ENCODE measurements at places on chromosomes 2 and 18. TPM values are rescaled to one million over a fixed set of nuclear protein-coding genes. Genes with fewer than 3 reads are reported as not detected.
A peak's percentile ranks its signal among the peaks of the same experiment; 100 is the strongest.

GRCh38 chr18:25976554-25976953, 113.9 kb downstream of the SS18 start:
- DNase-seq: no peak

- no peak for DNase-seq
These were observed 583.7 kb upstream of the HNMT start for GRCh38 chr2:137380610-137381009.

DNA sequence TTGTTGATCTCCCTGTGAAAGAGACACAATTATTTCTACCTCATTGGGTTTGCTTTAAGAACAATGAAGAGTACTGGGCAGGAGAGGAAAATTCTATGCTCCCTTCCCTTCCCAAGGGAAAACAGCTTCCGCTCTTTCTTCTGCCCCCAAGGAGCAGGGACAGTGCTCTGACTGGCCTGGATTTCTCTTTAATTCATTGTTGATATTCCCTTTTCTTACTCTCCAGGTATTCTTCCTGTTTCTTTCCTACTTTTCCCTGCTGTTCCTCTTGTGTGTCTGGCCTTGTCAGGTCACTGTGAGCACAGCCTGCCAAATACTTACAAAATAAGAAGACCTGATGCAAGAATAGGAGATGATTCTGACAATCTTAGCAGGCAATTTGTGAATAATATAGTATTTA, 49.6 kb upstream of the SPAG16 start:
- no peak for DNase-seq

DNA sequence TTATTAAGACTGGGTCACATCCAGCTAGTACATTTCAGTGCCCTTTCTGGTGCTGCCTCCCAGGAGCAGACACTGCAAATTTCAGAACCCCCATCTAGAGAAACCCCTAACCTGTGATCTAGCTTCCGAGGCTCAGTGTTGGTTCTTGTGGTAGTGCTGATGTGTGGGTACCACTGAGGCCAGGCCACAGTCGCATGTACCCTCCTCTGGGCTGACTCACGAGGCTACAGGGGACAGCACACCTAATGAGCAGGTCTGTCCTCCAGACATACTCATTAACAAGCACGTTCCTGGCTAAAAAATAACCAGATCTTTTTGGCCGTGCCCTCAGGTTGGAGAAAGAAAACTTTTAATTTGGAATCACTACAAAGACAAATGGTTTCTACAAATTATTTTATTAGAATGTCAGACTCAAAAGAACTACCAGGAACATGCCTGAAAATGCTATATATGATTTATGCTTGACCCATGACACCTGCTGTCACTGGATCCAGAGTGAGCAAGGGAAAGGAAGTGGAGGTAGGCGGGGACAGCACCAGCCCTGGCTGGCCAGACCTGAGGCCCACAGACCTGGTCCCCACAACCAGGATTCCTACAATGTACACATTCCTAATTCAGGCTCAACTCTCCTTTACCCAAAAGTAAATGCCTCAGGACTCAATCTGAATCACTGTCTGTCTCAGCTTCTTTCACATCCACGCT, 8.5 kb downstream of the CIAO1 start:
- no peak for DNase-seq

GRCh38 chr2:41736586-41736985, 311.2 kb upstream of the PKDCC start:
- DNase-seq: no peak

GRCh38 chr2:200728630-200729029, 83.1 kb upstream of the BZW1 start:
- DNase-seq: no peak

DNA sequence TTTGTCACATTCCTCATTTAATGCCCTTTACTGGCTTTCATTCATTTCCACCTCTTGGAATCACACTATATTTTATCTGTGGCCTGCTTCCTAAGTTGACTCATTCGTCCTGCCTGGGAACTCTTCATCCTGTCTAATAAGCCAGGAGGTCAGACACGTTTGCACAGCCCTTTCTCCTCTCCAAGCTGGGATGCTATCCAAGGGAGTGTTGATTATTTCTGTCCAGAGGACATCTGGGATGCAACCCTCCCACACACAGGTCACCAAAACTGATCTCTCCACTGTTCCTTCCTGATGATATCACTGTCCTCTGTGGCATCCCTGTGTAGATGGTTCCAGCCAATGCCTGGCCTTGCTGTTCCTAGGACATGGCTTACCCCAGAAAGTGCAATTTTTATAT, 79.8 kb upstream of the NOSTRIN start:
- DNase-seq: no peak

The BUB1 gene
- 115 TPM for total RNA-seq

- no peak for DNase-seq
These were observed 25.8 kb downstream of the PHLPP1 start for GRCh38 chr18:62741118-62741566.

DNA sequence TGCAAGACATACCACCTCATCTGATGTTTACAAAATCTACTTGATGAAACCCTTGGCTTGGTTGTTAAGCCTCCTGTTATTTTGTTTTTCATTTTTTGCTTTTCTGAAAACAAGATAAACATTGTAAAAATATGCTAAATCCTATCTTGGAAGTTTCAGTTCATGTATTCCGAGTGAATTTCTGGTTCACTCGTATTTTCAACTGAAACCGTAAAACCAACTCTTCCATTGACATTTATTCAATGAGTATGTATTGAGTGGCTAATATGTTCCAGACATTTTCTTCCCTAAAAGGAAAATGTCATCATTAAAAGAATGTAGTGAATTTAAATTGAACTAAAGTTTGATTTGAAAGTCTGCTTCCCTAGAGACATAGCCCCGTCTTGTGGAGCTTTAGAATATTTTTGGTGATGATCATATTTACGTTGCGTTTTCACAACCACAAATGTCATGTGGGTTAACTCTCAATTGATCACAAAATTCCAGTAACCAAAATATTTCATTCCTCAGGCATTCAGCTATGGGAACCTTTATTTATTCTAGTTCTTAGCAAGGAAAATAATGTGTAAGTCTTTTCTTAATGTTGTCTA, 204.2 kb downstream of the MBD2 start:
- DNase-seq: no peak

The REG1A gene
- 8.2 TPM for total RNA-seq

DNA sequence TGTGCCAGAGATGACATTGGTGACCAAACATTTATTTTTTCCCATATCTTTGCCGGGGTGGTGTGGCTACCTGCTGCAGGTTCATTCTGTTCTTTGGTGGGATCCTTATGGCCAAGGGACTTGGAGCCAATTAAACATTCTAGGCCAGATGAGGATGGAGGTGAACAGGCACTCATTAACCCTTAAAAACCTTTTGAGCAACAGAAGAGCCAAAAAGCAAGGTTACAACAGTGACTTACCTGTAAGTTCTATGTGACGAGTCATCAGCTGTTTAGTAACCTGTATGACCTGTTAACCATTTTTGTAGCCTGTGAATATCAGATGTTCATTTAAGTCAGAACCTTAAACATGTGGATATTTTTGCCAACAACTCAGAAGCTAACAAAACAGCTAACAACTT, 105.6 kb downstream of the XRCC5 start:
- no peak for DNase-seq

The ASXL3 gene
- 0.35 TPM for total RNA-seq

GRCh38 chr2:165277295-165277694, 38.1 kb downstream of the SCN2A start:
- DNase-seq: no peak

DNA sequence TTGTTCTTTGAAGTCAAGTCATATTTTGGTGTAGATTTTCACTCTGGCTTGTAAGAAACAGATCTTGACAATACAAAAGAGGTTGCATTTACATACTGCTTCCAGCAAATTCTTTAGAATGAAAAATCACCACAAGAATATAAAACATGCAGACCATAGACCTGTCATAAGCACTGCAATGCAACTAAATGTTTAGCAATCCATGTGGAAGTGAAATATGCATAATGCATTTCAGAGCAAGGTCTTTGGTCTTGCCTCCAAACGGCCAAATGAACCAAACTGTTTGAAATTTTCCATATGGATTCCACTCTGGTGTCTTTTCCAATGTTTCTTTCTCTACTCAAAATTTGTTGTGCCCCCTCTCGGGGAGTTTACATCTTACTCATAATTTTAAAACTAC, 271.0 kb upstream of the CDH20 start:
- DNase-seq: no peak

GRCh38 chr2:74017223-74017622, 32.5 kb downstream of the TET3 start:
- DNase-seq: no peak

DNA sequence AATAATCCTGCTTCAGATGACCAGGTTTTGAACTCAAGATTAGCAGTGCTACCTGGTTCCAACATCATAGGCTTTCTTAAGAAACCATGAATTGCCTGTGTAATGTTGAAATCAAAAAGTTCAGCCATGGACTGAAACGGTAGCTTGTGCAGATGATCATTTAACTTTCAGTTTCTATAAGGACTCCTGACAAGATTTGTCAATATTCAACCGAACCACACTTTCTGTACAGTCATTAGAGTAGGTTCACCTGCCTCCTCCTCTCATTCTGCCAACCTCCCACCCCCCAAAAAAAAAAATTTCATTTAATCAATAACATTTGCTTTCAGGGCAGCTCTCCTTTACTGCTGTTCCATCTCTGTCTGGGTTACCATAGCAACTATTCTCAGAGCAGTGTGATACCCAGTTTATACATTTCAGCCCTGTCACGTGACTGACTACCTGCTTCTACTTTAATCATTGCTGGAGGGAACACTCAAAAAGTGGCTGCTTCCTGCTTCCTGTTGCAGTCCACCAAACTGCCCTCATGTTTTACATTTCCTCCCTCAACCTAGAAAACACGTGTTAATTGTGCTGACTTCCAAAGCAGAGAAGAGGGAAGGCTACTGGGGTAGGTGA, 275.5 kb downstream of the SS18 start:
- DNase-seq: no peak

DNA sequence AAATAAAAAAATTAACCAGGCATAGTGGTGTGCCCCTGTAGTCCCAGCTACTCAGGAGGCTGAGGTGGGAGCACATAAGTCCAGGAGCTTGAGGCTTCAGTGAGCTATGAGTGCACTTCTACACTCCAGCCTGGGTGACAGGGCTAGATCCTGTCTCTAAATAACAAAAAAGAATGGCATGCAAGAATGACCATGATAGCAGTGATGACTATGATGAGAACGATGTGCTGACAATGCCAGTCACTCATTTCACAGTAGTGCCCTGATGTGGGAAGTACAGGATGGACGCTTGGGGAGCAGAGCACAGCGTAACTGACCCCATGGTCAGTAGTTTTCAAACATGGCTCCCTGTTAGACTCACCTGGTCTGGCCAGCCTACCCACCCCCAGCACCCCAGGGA, 139.1 kb downstream of the VAPA start:
- DNase-seq: no peak

DNA sequence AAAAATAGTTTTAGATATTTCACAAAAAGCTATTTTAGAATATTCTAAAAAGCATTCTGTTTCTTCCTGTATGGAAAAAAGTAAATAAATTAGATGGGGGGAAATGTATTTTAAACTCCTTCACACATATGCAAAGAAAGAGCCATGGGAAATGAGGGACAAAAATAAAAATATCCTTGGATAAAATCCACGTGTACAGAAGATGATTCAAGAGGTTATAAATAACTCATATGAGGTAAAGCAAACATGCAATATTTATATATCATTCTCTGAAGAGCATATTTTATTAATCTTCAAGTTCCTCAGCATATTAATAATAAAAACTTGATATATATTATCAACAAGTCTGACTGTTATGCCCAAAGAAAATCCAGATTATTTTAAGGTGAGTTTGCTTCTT, 8.8 kb upstream of the GFPT1 start:
- DNase-seq: no peak

- DNase-seq: peak; percentile 83
These were observed 36.6 kb downstream of the COPS8 start for GRCh38 chr2:237122214-237122666.

The MATN3 gene
- 9.1 TPM for total RNA-seq

The BCL2L11 gene
- 19.3 TPM for total RNA-seq

The IL1RL1 gene
- total RNA-seq: 0.05 TPM

The G6PC2 gene
- not detected for total RNA-seq

GRCh38 chr2:41319437-41319836, 728.4 kb upstream of the PKDCC start:
- DNase-seq: no peak

The ARHGEF4 gene
- total RNA-seq: 18.1 TPM

- no peak for DNase-seq
These were observed 559.5 kb downstream of the PIK3C3 start for GRCh38 chr18:42514512-42514911.

DNA sequence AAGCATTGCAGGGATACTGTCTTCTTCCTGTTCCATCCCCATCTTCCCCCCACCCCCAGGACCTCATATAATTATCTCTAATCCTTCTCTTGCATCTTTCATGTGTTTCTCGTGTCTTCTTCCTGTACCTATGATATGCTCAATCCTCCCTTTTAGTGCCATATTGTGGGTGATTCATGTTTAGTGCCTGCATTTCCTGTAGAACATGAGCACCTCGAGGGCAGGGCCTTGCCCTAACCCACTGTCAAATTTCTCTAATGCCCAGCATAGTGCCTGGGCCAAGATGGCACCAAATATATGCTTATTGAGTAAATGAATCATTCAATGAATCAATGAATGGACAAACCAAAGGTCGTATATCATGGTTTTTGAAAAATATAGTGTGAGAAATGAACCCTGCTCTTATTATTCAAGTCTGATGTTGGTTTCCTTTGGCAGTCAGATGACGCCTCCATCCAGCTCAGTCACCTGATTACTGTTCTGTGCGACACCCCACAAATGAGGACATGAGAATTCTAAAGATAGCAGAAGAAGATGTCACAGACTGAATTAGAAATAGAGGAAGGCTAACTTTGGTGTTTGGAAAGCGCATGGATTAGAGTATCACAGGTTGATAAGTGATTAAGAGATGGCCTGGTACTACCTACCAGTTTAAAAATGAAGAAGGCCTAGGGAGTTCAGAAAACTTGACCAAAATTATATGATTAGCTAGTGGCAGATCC, 278.4 kb downstream of the PRKCE start:
- no peak for DNase-seq

The KYNU gene
- 0.18 TPM for total RNA-seq

GRCh38 chr2:26946841-26947784, 23.3 kb upstream of the MAPRE3 start:
- DNase-seq: no peak

- DNase-seq: no peak
These were observed 45.9 kb downstream of the FAM228A start for GRCh38 chr2:24220554-24221291.

DNA sequence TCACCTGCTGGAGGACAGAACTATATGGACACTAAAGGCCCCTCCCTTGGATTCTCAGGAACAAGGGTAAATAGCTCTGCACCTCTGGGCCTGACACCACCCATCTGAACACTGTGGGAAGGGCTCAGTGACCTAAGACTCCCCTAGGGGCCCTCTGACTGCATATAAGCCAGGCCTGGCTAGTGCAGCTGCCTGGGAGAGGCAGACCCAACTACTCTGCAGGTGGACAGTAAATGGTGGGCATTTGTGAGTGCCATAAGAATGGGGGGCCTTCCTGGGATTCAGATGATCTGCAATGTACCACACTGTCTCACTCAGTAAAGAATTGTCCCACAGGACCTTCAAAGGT, 11.2 kb upstream of the WIPF1 start:
- DNase-seq: no peak

The AFG3L2 gene
- 109 TPM for total RNA-seq
